Stimulated activated CD4-positive, alpha-beta T cell treated with anti-CD3 and anti-CD28 coated beads, Interleukin-1b, Interleukin-23, amount 100 ng/mL, for 1 hour (primary cell): ENCODE measurements at places on chromosomes 1 and 21.

- no peak for DNase-seq
Measured at GRCh38 chr1:38330799-38331198, 284.2 kb upstream of the POU3F1 start.

DNA sequence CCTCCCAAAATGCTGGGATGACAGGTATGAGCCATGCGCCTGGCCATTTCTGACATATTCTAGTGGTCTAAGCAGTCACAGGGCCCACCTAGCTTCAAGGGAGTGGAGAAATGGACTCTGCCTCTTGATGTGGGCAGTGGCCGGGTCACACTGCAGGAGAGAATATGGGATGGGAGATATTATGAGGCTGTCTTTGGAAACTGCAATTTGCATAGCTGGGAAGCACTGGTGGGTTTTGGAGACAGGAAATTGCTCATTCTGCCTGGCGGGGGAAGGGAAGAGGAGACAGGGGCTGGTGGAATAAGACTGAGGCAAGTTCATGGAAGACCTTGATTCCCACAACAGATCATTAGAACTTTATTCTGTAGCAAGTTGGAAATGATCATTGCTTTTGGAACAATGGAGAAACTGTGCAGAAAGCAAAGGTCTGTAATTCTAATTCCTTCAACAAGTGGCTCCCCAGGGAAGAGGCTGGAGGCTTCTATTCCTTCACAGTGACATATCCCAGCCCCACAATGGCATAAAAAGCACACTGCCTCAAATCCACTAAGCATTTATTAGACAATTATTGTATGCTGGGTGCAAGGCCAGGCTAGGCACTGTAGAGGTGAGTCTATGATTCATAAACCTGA, 10.5 kb downstream of the NCMAP start:
- DNase-seq = no peak

GRCh38 chr1:7485086-7485780, 285.9 kb upstream of the VAMP3 start:
- DNase-seq = no peak

GRCh38 chr1:200207711-200208126, 180.2 kb downstream of the NR5A2 start:
- DNase-seq = no peak

DNA sequence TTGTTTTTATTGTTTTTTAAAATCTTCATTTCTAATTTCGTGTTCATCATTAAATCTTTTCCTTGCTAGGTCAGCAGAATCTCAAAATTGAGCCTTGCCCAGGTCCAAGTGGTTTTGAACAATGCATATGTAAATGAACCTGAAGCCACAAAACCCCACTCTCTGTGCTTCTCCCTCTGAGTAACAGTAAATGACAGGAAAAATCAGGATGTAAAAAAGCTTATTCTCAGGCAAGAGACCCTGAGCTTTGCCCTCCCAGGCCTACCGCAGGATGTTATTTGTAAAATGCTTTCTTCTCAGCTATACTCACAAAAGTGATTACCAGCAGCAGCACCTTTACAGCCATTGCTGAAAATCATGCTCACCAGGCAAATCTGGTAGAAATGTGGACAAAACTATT, 47.6 kb downstream of the TYW3 start:
- no peak for DNase-seq

GRCh38 chr1:72433591-72433990, 151.3 kb upstream of the NEGR1 start:
- no peak for DNase-seq

- no peak for DNase-seq
Measured at GRCh38 chr1:33918368-33918767, 54.5 kb downstream of the HMGB4 start.

DNA sequence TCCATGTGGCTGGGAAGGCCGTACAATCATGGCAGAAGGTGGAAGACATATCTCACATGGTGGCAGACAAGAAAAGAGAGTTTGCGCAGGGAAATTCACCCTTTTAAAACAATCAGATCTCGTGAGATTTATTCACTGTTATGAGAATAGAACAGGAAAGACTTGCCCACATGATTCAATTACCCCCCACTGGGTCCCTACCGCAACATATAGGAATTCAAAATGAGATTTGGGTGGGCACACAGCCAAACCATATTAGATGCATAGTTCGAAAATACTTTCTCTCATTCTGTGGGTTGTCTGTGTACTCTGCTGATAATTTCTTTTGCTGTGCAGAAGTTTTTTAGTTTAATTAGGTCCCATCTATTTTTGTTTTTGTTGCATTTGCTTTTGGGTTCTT, 990.3 kb downstream of the PLA2G4A start:
- no peak for DNase-seq

DNA sequence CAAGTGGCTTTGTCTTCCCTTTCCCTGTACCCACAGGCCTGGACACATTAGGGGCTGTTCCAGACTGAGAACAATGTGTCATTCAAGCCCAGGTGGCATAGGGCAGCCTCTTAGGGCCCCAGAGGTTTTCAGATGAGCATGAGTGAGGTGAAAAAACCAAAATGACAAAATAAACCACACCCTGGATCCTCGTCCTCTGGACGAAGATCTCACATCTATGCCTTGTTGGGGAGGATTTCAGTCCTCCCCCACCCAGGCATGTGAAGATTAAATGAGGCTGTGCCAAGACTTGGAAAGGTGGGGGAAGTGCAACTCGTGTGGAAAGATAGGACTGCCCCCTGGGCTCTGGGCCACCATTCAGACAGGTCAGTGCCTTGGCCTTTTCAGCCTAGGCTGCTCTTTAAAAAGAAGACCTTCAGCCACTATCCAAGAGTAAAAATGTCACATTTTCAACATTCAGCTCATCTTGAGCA, 32.8 kb upstream of the IL19 start:
- DNase-seq = no peak

- no peak for DNase-seq
Measured at GRCh38 chr1:6357243-6357936, 36.2 kb downstream of the ACOT7 start.

DNA sequence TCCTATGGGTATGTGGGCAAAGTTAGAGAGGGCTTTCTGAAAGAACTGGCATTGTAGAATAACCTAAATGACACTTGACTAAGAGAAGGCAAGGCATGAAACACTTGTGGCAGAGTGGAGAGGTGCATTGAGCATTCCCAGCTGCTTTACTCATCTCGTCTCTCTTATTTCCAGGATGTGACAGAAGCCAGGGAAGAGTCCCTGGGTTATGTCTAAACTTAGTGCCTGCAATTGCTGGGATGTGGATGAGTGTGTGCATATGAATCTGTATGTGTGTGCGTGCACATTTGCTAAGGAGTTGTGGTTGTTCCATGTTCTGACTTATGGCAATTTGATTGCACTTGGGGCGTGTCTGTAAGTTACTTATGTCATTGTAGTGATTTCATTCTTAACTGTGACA, 1326.5 kb upstream of the B3GALT2 start:
- DNase-seq = no peak

- no peak for DNase-seq
Measured at GRCh38 chr1:61083013-61083806, 849 bp downstream of the NFIA start.

GRCh38 chr1:201778279-201779065, 50.5 kb upstream of the IPO9 start:
- no peak for DNase-seq

DNA sequence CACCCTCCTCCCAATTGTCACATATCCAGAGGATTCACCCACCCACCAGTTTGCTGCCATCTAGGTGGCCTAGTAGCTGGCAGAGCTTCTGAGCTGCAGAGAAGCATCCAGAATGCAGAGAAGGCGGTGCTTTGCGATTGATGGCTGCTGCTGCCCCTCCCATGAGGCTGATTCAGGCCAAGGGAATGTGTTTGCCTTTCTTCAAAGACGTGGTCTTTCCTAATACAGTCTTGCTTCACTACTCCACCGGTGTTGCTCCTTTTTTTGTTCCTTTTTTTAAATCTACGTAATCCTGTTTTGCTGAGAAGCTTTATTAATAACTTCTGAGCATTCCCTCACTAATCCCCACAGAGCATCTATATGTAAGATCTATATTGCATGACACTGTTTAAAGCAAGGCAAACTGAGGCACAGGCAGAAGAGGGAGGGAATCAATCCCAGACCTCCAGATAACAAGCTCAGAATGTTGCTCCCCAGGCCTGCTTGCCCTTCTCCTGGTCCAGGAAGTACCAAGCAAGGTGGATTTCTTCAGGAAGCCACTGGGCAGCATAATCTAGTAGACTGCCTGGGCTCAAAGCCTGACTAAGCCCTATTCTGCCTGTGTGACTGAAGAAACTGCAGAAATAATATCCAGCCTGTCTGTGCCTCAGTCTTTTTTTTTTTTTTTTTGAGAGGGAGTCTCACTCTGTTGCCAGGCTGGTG, 275.5 kb upstream of the FMN2 start:
- DNase-seq = no peak

DNA sequence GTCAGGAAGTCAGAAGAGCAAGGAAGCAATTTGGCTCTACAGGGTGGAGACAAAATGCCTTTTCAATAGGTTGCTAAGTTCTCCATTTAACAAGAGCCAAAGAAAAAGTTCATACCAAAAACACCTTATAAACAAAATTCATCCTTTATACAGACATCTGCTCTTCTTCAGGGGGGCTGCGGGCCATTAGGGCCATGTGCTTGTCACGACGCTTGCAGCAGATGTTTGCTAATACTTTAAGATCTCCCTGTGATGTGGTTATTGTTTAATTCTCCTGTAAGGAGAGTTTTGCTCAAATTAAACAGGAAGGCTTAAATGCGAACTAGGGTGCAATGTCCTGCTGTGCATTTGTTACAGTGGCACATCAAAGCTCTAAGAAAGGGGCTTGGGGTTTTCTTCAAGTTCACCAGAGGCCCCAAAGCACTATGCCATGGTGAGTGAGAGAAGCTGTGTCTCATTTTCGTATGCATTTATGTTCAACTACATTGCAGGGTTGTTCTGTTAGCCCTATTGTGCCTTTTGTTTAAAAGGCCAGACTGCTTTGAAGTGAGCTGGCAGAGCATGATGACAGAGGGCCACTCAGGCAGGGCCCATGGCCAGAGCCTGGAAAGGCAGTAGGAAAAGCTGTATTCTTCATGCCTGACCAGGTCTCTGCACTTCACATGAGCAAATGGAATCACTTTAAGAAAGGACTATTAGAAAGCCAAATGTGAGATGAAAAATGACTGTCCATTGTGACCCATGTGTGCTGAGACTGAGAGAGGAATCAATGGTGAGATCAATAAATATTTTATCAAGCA, 24.8 kb upstream of the NTPCR start:
- DNase-seq = no peak

GRCh38 chr1:85409516-85409915, 55.4 kb downstream of the DDAH1 start:
- DNase-seq = no peak

- DNase-seq = no peak
Measured at GRCh38 chr1:210695026-210695425, 366.3 kb downstream of the HHAT start.

DNA sequence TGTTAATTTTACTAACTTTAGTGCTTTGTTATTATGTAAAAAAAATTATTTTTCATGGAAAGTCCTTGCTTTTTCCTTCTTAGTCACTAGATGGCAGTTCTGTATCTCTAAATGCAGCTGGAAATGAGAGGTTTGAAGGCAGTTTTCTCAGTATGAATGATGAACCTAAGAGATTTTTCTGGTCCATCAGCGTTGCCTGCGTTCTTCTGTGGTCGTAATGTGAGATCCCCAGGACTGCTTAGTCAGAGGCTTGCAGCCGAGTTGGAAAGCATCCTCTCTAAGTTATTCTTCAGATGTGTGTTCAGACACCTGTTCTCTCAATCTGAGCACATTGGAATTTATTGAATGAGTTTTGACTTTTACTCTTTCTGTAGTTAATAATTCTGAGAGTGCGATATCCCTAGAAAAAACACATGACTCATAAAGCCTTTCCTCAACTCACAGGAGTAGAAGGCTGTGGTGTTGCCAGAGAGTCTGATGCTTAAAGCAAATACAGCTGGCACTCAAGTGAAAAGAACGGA, 99.3 kb downstream of the FMN2 start:
- no peak for DNase-seq

GRCh38 chr1:160353223-160353622, 10.0 kb downstream of the NCSTN start:
- DNase-seq = no peak

GRCh38 chr21:45347712-45348499, 57.1 kb upstream of the COL18A1 start:
- no peak for DNase-seq

DNA sequence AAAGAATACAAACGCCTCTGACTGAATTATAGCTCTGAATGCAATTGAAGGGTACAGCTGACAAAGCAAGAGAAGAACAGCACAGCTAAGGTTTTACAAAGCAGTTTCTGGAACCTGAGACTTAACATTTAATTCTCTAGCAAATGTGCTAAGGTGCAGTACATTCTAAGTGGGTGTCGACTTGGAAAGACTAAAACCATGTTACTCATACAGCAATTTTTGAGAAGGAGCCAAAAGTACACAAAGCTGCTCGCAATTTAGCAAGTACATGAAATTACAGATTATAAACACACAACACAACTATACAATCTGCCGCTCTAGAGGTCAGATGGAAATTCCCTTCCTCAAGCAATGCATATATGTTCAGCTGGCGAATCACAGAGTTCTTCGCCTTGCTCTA, 121.9 kb downstream of the TIAM1 start:
- DNase-seq = no peak

GRCh38 chr1:50783286-50783685, 176.8 kb downstream of the FAF1 start:
- DNase-seq = no peak

DNA sequence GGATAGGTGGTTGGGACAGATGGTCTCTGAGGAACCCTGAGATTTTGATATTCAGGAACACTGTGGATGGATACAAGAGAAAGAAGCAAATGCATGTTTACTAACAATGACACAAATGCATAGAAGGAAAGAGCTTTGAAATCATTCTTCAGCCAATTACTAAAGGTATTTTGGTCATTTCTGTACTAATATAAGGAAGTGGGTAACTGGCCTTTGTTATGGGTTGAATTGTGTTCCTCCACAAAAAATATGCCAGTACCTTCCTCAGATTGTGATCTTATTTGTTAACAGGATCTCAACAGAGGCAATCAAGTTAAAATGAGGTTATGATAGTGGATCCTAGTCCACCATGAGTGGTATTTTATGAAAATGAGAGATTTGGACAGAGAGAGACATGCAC, 68.7 kb upstream of the KCNA3 start:
- no peak for DNase-seq

DNA sequence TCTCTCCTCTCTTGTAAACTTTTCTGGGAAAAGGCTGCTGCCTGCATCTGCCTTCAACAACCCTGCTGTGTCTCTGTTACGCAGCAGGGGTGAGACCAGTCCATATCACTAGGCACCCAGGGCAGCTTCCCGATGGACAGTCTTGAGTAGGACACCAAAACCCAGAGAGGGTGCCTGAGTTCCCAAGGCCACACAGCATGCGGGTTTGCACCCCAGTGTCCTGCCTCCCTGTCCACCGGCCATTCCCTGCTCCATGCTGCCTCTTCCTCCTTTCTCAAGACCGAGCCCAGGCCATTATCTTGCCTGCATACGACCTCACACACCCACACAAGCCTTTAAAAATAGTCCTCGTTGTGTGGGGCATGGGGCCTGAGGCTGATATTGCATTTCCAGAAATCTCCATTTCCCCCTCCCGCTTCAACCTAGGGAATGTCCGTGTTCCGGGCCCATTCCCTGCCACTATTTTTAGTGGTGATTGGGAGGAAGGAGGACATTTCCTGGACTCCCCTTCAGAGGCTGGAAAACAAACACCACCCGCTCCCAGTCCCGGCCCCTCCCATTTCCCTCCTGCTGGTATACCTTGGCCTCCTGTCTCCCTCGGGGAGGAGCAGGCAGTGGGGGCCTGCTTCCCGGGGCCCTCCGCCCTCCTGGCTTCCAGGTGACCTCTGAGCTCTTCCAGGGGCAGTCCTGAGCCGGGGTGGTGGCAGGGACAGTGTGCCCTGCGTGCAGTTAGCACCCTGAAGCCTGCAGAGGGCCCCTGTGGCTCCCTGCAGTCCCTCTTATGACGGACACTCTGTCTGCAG, 132.4 kb upstream of the TMEM51 start:
- no peak for DNase-seq
